ENCODE measurements at places on chromosomes 3 and 15. TPM values are rescaled to one million over a fixed set of nuclear protein-coding genes. Genes with fewer than 3 reads are reported as not detected.

Gene CCRL2
- 1.6 TPM for total RNA-seq

Gene STRIT1
- total RNA-seq, result 1.0 TPM

Gene PSMA4
- 86.6 TPM for total RNA-seq

Gene KBTBD13
- 1.6 TPM for total RNA-seq

Gene AP3B2
- not detected for total RNA-seq
